Immature natural killer cell (primary cell): ENCODE measurements at places on chromosomes 3 and 15. TPM values are rescaled to one million over a fixed set of nuclear protein-coding genes. Genes with fewer than 3 reads are reported as not detected.

The RAB27A gene
- polyA plus RNA-seq, result 99.6 TPM

The FANCI gene
- 5.8 TPM for polyA plus RNA-seq

The B3GNT5 gene
- 0.48 TPM for polyA plus RNA-seq

The UROC1 gene
- not detected for polyA plus RNA-seq

The ACP3 gene
- 1.4 TPM for polyA plus RNA-seq

The FHIT gene
- polyA plus RNA-seq, result 8.8 TPM

The DLG1 gene
- polyA plus RNA-seq, result 27.3 TPM

The ITIH1 gene
- polyA plus RNA-seq, result not detected

- no peak for DNase-seq
Observed at GRCh38 chr3:184610245-184610871, 48.8 kb downstream of the EPHB3 start.

- DNase-seq, result no peak
Observed at GRCh38 chr3:87069971-87070370, 79.0 kb upstream of the VGLL3 start.

- DNase-seq, result no peak
Observed at GRCh38 chr3:117439812-117440211, 730.2 kb downstream of the TUSC7 start.

- no peak for DNase-seq
Observed at GRCh38 chr3:174755833-174756829, 103.0 kb upstream of the NAALADL2 start.

GRCh38 chr3:55912880-55913279, 425.8 kb upstream of the WNT5A start:
- no peak for DNase-seq

- peak; percentile 7 for DNase-seq
Observed at GRCh38 chr3:183085634-183086390, 13.5 kb downstream of the MCCC1 start.

DNA sequence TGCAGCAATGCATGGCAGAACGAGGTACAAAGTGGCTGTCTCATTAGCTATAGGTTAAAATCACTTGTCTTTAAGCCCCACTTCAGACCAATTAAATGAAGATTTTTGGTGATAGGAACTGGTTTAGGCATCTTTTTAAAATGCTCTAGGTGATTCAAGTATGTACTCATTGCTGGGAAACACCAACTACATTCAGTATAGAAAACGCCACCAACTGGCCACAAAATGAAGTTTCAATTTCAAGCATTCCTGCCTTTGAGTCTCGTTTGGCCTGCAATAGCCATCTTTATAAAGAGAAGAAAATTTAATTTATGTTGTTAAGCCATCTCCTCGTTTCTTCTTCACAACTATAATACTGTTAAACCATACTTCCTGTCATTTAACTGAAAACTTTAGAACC, 587.9 kb downstream of the GBE1 start:
- DNase-seq, result no peak

GRCh38 chr3:179309225-179310078, 13.4 kb upstream of the ZNF639 start:
- DNase-seq, result no peak

- DNase-seq, result peak; percentile 43
Observed at GRCh38 chr3:122392868-122393844, 9.2 kb downstream of the FAM162A start.
